ENCODE measurements at places on chromosomes 3 and 15.

- no peak for DNase-seq
Measured at GRCh38 chr3:128170866-128171516, 17.7 kb downstream of the EEFSEC start.

DNA sequence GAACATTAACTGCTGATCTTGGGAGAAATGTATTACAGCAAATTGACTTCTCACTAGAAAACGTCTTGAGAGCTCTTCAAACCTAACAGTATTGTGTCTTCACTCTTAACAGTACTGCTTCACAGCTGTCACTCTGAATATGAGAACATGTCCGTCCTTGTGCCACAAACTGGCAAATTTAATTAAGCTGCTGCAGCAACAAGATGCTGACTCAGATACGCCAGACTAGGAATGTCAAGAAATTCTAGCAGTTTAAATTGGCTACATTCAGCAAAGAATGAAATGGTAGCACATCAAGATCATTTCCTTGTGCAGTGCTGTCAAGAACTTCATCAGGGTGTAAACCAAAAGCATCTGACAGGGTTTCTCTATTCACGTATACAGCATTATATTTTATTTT, 7.6 kb downstream of the ICE2 start:
- no peak for DNase-seq

GRCh38 chr15:34056911-34057310, 17.9 kb upstream of the AVEN start:
- no peak for DNase-seq

DNA sequence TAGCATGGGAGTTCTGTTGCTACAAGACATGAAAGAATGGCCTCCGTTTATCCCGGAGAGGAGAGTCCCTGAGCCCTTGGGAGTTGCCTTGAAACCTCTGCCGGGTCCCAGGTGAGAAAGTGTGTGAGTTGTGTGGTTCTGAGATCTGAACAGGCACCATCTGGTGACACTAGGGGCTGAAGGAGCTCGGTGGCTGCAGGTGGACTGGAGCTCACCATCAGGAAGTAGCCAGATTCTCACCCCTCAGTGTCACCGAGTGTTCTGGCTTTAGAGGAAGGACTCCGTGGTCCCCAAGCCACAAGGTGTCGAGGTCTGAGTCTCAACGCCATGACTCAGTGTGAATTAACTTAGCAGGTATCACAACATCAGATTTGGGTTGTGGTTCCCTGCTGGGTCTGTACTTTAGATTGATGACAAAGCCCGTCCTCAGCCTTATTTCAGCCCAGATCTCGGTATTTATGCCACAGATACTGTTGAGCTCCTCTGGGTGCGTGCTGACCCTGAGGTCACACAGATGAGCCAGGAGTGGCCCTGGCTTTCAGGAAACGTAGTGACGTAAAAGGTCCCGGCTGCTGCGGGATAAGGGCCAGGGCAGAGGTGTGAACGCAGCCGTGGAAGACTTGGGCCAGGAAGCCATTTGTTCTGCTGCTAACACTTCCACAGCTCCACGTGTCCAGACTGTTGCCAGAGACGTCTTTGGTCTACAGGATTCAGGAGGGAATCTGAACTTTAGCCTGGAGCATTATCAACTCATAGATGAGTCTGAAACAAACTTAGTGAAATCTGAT, 54.4 kb downstream of the PGPEP1L start:
- DNase-seq: no peak

GRCh38 chr3:192299921-192300320, 427.4 kb downstream of the FGF12 start:
- DNase-seq: no peak

Data from effector memory CD4-positive, alpha-beta T cell (primary cell).